ENCODE measurements at places on chromosomes 3 and 15. TPM values are rescaled to one million over a fixed set of nuclear protein-coding genes. Genes with fewer than 3 reads are reported as not detected.

DNA sequence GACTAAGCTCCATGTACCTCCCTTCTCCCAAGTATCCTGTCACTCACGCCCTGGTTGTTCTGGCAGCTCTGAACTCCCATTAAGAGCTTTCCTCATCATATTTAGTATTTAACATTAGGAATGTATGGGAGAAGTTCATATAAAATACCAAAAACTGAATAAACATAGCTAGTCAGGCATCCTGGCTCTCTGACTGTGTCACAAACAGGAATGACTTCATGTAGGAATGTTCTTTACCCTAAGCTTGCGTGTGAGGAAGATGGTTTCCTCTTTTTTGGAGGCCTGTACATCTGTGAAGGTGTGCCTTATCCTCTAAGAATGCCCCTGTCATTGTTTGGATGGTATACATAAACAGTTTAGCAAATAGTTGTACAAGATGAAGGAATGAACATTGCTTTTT lies 38.6 kb downstream of the SEMA6D start:
- H3K36me3 ChIP-seq, result peaks cover 6% of the 10 kb centered on the region
- no peak overlapping the region for H3K4me3 ChIP-seq
- H3K4me1 ChIP-seq, result peaks cover 2% of the 10 kb centered on the region
- H3K27me3 ChIP-seq, result no peaks in the 10 kb centered on the region
- no peak overlapping the region for H3K27ac ChIP-seq

DNA sequence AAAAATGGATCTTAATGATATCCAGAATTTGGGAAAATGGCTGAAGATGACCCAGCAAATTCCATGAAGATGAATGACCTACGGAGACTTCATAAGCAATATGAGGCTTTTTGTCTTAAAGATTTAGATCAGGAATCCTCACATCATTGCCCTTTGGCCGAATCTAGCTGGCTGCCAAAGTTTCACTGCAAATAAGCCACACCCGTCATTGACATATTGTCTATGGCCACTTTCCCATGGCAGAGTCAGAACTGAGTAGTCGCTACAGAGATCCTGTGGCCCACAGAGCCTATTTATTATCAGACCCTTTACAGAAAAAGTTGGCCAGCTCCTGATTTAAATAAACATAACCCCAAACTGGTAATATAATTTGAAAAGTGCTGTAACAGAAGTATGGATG lies 307.4 kb upstream of the RARB start:
- H3K36me3 ChIP-seq, result no peaks in the 10 kb centered on the region
- H3K4me1 ChIP-seq, result no peaks in the 10 kb centered on the region
- no peak overlapping the region for H3K27ac ChIP-seq
- DNase-seq, result no peak
- H3K4me3 ChIP-seq, result no peak overlapping the region
- H3K27me3 ChIP-seq, result no peaks in the 10 kb centered on the region

DNA sequence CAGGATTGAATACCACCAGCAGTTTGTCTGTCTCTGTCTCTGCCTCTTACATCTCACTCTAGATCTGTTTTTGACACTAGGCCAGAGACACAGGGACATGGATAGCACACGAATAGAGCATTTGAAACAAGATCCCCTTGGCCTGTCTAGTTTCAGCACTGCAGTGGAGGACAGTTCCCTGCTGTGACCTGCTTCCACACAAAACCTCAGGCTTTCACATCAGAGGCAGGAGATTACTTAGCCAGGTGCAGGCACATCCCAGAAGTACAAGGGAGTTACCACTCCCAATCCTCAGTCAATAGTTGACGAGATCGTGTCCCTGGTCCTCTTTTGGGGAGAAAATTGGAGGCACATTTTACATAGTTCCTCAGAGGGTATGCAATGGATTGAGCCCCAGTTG lies 34.0 kb upstream of the CCK start:
- no peak overlapping the region for H3K27ac ChIP-seq
- peak; percentile 40 for DNase-seq
- no peaks in the 10 kb centered on the region for H3K27me3 ChIP-seq
- no peaks in the 10 kb centered on the region for H3K36me3 ChIP-seq
- no peak overlapping the region for H3K4me3 ChIP-seq

MESP2 gene
- total RNA-seq, result 0.28 TPM

GRCh38 chr3:48507256-48508061 lies 3.5 kb upstream of the SHISA5 start:
- no peaks in the 10 kb centered on the region for H3K36me3 ChIP-seq
- H3K27me3 ChIP-seq, result no peaks in the 10 kb centered on the region
- no peak overlapping the region for H3K4me3 ChIP-seq
- H3K4me1 ChIP-seq, result peaks cover 14% of the 10 kb centered on the region

DNA sequence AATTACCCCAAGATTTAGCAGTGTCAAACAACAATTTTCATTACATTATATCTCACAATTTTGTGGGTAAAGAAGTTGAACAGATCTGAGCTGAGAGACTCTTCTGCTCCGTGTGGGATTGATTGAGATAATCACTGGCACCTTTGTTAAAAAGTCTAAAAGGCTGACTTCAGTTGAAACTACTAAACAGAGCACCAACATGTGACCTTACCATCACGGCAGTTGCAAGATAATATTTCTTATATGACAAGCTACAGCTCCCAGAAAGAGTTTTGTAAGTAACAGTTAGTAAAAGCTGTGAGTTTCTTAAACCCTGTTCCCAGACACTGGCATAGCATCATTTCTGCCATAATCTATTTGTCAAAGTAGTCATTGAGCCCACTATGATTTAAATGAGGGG lies 25.0 kb downstream of the CGGBP1 start:
- no peaks in the 10 kb centered on the region for H3K36me3 ChIP-seq
- no peak for DNase-seq
- no peaks in the 10 kb centered on the region for H3K27me3 ChIP-seq
- H3K4me3 ChIP-seq, result no peak overlapping the region
- no peak overlapping the region for H3K27ac ChIP-seq
